ENCODE measurements at places on chromosomes 11 and 22.

- no peak for DNase-seq
These were observed 1461.1 kb downstream of the BRD1 start for GRCh38 chr22:48366591-48366990.

- DNase-seq = no peak
These were observed 87.3 kb upstream of the ZBED5 start for GRCh38 chr11:10945196-10945595.

DNA sequence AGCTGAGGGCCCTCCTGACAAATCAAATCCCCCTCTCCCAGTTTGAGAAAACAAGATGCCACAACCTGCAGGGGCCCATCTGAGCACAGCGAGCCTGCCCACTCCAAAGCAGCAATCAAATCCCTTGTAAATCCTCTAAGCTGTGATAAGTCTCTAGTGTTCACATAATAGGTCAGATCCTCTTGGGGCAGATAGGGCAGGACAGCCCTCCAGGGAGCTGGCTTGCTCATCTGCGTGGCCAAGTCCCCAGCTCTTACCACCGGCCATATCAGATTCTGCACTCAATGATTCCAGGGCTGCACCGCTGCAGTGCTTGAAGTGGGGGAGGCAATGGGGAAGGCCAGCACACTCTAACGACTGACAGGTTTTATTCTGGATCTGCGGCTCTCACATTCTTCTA lies 29.6 kb upstream of the FLI1 start:
- DNase-seq = no peak

DNA sequence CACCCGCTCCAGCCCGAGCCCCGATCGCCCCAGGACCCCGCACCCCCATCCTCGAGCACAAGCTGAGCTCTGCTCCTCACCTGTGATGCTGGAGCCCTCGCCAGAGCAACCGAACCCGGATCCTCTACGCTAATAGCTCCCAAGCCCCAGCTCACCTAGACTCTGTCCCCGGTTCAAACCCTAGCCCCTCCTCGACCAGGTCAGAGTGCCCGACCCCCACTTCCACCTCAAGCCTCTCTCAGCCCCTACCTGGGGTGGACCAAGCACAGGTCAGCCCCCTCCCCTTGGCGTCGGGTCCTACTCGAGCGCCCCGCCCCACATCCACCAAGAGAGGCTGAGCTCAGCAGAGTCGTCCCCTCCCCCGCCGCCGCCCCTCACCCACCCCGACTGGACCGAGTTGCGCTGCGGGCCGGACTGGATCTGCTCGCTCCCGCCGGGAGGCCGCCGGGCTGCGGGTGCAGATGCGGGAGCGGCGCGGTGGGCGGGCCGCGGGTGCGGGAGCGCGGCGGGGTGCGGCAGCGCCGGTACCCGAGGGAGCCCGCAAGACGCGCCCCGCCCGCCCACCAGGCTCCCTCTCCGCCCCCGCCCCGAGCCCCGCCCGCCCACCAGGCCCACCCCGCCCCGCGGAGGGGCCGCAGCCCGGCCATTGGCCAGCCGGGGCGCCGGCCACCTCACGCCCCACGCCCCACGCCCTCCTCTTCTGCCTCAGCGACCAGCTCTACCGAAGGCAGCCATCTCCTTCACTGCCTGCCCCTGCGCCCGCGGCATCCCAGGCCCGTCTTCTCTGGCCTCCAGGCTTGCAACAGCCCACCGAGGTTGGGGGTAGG lies 577 bp upstream of the DKK3 start:
- DNase-seq = no peak

DNA sequence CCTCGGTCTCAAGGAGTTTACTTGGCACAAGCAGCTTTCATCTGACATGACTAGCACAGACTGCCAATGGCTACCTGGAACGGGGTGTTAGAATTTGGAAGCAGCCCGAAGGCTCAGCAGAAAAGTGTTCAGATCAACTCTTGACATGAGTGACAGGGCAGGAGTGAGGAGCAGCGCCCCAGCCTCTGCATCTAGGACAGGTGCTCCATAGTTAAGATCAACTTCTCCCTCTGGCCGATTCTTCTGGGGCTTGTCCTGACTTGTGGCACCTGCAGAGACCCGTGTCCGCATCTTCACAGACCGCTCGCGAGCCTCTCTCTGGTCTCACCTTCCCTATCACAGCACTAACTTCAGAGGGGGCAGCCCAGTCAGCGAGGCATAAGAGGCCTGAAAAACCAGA lies 42.5 kb upstream of the CHKA start:
- DNase-seq = no peak
